ENCODE measurements at places on chromosomes 1 and 21.

DNA sequence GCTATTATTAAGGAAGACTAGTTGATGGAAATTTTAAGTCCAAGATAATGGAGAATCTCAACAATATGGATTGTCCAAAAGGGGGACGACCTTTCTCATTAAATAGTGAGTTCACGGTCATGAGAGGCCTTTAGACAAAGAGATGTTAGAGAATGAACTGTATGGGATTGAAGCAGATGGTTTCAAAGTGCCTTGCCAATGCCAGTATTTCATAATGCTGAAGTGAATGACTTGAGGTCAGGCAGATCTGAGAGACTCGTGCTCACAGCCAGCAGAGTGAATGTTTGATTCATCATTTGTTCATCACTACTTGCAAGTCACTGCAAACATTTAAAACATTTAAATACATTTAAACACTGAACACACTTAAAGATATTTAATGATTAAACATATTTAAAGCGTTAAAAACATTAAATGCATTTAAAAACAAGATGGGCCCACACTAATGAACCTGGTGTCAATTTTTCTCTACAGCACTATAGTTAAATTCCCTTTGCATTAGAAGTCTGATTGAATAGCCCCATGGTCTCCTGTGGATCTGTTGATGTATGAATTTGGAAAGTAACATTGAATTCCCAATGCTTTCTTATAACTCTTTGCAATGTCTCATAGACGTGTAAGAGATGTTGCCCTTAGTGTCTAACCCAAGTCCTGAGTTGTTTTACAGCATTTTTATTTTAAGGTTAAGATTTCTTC, 80.7 kb downstream of the TGFB2 start:
- DNase-seq: no peak

GRCh38 chr21:34351786-34352241, 12.0 kb upstream of the KCNE2 start:
- DNase-seq: no peak

DNA sequence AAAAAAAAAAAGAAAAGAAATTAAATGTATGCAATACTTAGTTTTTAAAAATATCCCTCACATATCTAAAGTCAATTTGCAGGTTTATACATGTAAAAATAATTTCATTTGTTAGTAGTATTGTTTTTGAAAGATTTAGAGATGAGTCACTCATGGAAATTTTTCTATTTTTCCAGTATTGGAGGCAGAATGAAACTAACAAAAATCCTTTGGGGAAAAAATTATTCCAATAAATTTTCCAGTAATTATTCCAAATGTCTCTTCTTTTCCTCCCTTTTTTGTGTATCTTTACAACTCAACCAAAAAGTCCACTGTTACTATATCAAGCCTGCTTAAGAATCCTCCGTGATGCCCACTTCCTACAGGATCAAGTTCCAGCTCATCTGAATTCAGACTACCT, 29.9 kb downstream of the MPZL1 start:
- DNase-seq: no peak

DNA sequence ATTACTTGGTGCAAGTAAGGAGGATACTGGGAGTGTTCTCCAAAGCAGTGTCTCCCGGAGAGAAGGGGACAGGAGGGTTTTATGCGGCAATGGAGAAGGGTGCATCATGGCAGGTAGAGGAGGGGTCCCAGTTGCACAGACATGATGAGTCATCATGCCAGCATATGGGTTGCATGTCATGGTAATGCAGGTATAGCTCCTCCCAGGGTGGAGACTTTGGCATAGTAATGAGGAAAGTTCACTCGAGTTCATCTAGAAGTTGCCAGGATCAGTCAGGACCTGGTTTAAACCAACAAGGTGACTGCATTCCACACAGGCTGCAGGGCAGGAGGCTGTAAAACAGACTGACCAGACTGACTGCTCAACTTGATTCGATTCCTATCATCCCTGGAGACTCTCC, 355.7 kb upstream of the DUSP10 start:
- DNase-seq: no peak

GRCh38 chr1:103197216-103197615, 88.9 kb upstream of the COL11A1 start:
- DNase-seq: no peak

- DNase-seq: no peak
Measured at GRCh38 chr21:37369307-37369854, 2.8 kb downstream of the DYRK1A start.

GRCh38 chr1:114446198-114446597, 64.8 kb downstream of the TRIM33 start:
- DNase-seq: no peak

GRCh38 chr1:28171246-28171645, 5.2 kb downstream of the PTAFR start:
- DNase-seq: no peak

DNA sequence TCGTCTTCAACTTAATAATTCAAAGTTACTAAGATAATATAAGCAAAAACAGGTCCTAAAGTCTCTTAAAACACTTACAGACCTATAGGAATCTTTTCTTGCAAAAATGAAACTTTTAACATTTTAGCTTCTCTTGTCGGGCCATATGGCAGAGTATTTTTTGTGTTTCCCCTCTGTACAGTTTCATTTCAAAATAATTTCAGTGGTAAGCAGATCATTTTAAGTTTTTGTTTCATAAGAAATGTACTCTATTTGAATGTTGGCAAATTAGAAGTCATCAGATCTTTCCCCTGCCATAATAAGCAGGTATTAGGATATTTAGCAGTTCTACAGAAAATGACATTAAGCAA, 37.9 kb downstream of the RGL1 start:
- no peak for DNase-seq

DNA sequence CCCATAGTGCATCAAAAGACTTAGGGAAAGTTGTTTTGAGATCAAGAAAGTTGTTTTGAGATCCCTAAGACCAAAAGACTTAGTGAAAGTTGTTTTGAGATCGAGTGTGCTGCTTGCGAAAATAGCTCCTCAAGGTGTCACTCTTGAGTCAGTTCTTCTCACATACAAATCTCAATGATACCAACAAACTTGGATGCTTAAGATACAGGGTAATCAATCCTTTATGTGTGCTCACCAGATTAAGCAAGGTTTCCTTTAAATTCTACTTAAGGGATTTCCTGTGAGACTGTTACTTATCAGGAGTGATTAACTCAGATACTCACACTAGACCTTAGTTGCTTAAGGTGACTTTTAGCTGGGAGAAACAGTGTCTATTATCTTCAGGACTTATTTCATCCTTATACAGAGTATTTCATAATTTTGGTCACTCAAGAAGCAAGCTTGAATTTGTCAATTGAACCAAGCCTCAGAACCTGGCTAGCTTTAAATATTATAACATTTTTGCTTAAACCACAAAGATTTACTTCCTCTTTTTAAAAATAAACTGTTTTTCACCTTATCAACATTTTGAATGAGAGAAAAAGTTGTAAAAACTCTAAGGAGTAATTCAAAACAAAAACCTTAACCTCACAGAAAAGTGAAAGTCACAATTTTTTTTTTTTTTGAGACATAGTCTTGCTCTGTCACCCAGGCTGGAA, 8.0 kb upstream of the RLF start:
- DNase-seq: no peak

GRCh38 chr1:117231748-117232373, 21.1 kb upstream of the VTCN1 start:
- no peak for DNase-seq

GRCh38 chr1:215188302-215188950, 105.9 kb downstream of the KCNK2 start:
- no peak for DNase-seq

DNA sequence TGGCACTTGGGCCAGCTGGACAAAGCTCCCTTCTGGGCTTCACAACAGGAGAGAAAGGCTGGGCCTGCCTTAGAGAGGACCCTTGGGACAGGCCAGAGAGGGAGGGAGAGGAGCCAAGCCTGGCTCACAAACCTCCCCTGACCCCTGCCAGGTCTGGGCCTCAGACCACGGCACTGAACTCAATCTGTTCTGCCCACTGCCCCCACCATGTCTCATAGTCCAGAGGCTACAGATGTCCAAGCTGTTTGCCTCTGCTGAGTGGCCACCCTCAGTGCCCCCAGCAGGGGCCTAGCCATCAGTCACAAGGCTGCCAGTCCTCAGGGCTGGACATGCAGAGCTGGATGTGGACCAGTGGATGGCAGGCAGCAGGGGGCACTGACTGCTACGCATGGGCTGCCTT, 13.0 kb upstream of the DMBX1 start:
- DNase-seq: no peak

DNA sequence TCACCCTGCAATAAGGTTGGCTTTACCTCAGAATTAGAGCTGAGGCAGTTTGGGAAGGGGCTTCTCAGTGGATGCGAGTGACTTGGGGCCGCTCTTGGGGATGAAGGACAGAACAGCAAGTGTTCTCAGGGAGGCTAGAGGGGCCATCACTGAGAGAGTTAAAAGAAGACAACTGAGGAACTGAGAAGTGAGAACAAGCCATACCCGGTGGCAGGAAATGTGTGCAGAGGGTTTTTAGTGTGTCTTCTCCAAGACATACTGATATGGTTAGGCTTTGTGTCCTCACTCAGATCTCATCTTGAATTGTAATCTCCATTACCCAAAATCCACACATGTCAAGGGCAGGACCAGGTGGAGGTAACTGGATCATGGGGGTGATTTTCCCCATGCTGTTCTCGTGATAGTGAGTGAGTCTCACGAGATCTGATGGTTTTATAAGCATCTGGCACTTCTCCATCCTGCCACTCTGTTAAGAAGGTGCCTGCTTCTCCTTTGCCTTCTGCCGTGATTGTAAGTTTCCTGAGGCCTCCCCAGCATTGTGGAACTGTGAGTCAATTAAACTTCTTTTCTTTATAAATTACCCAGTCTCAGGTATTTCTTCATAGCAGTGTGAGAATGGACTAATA, 75.8 kb downstream of the PCBP3 start:
- no peak for DNase-seq

DNA sequence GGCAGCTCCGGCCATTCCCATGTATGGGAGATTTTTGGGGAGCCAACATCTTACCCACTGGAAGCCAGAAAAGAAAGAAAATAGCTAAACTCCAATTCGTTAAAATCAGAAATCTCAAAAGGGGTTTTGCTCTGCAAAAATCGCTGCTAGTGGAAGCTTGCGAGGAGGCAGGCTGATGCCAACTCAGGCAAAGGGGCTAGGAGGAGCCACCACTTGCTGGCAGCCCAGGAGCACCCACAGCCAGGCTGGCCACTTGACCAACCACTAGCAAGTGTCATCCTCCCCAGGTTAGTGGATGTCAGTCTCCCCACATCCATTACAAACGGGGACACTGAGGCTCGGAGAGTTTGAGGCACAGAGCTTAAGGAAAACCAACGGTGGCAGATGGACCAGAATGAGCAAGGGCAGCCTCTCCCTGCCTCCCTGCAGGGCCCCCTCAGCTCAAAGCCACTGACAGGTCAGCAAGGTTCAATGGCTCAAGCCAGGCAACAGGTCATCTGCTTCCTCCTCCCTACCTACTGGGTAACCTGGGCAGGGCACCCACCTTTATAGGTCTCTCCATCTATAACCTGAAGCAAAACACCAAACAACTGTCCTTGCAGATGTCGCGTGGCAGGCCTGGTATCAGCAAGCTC, 10.8 kb downstream of the KCNN3 start:
- DNase-seq: no peak

DNA sequence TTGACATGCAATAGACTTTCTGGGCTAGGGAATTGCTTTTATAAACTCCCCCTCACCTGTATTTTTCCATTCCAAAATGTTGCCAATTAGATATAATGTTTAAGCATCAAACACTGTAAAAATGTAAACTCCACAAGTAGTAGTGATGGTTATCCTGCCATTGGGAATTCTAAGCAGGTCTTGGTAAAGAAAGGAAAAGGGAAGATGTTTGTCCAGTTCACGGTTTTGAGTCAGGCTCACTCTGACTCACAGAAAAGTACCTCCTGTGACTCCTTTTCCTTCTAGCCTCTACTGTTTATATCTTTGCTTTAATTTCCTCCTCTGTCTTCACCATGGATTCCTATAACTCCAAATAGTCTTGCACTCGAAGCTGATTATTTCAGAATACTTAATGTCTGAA, 19.0 kb upstream of the PTPN14 start:
- DNase-seq: no peak

DNA sequence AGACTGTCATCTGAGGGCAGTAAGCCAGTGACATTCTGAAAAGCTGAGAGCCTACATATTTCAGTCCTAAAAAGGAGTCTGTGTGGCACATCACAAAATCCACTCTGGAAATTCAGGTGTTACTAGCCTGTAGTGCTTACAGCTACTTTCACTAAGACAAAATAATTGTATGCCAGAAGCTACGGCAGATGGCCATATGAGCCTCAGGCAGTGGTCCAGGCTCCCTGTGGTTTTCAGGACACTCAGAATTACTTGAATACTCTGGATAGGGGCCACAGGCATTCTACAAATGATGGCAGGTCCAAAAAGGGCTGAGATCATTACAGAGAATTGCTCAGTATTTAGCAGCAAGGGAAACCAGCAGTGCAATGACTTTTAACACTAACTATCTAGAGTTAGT, 527.1 kb downstream of the MRPL39 start:
- no peak for DNase-seq

- DNase-seq: no peak
Measured at GRCh38 chr21:40164905-40165772, 297.9 kb downstream of the PCP4 start.

DNA sequence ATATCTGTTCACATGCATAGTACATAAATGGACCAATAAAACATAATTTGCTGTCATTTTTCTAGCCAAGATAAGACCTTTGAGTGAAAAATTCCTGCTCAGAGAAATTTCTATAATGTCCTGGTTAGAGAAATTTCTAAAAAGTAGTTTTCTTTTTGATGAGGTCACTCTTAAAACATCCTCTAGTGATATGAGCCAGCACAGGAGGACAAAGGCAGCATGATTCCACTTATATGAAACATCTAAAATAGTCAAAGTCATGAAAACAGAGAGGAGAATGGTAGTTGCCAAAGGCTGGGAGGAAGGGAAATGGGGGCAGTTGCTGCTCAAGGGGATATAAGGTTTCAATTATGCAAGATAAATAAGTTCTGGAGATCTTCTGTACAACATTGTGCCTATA, 239.4 kb downstream of the BACH1 start:
- DNase-seq: no peak

DNA sequence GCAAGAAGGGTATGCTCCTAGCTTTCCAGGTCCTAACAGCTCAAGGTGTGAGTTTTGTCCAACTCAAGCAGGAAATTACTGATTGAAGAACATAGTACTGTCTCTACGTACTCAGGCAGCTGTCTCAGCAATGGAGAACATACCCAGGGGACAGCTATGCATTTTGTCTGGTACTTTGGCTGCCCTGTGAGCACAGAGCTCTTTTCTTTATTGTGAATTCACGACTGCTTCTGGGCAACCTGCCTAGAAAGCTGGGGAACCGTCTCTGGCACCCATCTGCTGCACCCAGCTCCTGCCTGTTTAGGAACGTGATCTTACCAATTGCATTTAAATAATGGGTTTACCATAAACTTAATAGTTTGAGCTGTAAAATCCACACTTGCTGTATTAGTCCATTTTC, 258.1 kb downstream of the HHAT start:
- DNase-seq: no peak

GRCh38 chr21:41098076-41098475, 69.9 kb upstream of the BACE2 start:
- DNase-seq: no peak

DNA sequence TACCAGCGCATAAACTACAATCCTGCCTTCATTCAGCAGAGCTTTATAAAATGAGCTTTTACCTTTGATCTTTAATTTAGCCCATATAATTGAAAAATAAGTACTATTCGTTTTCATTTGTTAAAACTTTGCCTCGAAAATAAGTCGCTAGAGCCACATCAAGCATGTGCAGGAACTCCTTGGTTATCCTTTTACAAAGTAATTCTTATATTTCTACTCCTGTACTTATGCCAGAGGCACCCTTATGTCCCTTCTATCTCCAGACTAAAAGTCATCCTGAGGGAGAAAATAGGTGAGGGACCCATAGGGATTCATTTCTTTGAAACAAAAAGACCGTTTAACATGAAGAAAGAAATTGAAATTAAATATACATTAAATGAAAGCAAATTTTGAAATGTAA, 278.2 kb upstream of the C1orf105 start:
- DNase-seq: no peak
